ENCODE measurements at places on chromosomes 7 and 10.

- no peak for DNase-seq
These were observed 3.4 kb upstream of the GAL3ST4 start for GRCh38 chr7:100171840-100172239.

DNA sequence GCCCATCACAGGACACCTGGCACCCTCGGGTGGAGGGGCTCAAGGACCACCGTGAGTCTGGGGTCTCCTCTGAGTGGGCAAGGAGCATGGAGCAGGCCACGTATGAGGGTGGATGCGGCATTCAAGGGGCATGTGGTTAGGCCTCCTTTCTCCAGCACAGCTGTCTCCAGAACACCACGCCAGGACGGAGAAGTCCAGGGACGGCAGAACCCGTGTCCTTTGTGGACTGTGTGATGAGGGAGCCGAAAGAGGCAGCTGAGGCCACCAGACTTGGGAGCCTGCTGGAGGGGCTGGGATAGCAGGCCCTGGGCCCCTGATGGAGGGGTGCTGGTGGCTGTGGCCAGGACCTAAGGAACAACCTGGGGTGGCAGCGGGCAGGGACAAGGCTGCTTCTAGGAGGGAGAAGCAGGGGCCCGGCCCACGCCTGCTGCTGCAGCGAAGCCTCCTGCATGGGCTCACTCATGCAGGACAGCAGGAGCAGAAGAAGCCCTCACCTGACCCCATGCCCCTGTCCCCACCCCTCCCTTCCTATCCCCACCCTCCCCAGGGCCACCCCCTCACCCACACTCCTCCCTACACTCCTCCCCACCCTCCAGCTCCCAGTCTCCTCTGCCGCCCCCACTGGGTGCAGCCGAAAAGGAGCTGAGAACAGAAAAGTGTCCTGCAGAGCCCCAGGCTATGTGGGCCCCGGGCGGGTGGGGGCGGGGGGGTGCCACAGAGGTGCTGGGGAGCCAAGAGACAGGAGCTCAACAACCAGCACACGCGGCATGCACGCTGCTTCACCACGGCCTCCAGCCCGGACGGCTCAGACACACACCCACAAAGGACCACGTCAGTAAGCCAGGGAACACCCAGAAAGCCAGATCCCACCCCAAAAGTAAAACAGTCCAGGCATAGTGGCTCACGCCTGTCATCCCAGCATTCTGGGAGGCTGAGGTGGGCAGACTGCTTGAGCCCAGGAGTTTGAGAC, 29.7 kb downstream of the ZFAND2A start:
- no peak for DNase-seq

DNA sequence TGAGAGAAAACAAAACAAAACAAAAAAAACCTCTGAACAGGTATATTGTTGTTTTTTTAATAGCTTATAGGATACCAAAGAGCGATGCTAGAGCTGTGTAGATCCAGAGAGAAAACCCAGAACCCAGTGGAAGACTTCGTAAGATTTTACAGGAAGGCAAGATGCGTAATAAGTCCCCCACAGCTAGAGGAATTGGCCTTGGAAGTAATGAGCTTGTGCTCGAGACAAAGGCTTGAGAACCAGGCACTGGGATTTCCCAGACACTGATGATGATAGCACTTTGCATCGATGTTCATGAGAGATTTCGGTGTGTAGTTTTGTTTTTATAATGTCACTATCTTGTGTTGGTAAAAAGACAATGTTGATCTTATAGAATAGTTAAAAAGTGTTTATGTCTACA, 821.5 kb upstream of the IGFBP3 start:
- no peak for DNase-seq

DNA sequence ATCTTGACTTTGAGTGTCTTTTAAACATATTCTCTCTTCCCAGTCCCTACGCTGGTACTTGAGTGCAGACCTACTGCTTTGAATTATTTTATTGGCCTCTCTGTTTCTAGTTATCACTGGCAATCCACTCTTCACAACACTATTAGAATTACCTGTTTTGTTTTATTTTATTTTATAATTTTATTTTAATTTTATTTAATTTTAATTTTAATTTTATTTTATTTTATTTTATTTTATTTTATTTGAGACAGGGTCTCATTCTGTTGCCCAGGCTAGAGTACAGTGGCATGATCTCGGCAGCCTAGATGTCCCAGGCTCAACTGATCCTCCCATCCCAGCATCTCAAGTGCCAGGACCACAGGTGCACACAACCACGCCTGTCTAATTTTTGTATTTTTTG, 6.8 kb downstream of the STK17A start:
- DNase-seq: no peak

DNA sequence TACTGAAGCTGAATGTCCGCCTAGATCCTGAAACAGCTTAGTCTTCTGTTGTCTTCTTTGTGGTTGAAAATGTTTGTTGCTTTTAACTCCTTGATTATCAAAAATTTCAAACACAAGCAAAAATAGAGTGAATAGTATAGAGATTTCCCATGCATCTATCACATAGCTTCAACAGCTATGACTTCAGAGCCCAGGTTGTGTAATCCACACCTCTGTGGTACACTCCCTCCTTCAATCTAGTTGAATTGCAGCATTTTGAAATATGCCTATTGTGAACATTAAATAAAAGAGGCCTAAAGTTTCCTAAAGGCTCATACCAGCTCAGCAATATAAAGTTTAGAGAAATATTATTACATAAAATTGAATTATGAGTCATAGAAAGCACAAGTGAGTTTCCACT, 204.7 kb upstream of the HDAC9 start:
- no peak for DNase-seq

DNA sequence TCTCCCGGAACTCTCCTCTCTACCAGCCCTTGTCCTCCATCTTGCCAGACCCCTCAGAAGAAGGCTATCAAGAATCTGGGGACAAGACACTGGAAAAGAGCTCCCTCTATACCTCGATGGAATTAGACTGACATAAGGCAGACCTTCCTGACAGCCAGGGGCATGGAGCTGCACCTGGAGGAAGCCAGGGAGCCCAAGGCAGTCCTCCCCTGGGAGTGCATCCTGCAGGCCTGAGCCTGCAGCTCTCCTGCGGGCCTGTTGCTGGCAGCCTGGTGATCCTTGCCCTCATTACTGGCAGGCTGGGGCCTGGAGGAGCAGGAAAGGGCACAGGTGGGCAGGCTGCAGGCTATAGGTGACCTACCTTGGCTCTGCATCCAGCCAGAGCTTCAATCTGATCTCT, 323.4 kb downstream of the GRID1 start:
- DNase-seq: no peak

DNA sequence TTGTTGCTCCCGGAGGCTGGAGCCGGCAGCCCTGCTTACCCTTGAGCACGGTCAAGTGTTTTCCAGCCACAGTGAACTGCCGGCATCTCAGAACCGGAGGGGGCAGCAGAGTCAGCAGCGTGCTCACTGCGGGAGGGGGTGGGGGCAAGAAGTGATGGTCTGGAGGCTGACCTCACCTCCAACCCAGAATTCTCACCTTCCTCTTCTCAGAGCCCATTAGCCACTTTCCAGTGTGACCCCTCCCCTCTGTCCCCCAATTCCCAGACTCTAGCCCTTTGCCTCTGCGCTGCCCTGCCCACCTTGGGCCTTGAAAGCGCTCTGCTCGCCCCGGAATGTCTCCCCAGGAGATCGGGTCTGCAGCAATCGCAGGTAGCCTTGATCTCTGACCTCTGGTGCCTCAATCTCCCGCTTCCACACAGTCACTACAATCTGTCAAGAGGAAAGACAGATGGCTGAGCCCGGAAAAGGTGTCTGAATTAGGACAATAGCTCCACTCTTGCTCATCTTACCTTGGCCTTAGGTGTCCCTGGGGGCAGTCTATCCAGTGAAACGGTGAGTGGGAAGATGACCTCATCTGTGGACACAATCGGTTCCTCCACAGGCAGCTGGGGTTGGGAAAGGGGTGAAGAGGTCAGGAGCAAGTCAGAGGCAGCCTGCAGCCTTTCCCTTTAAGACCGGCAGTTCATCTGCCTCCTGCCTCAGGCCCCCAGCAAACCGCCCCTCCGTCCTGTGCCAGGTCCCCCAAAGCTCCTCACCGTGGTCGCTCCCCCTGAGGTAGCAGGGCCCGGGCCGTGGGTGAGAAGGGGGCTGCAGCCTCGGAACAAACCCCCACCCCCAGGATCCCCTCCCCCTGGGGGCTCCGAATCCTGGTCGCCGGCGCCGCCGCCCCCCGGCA, 942 bp downstream of the TRAPPC14 start:
- no peak for DNase-seq

DNA sequence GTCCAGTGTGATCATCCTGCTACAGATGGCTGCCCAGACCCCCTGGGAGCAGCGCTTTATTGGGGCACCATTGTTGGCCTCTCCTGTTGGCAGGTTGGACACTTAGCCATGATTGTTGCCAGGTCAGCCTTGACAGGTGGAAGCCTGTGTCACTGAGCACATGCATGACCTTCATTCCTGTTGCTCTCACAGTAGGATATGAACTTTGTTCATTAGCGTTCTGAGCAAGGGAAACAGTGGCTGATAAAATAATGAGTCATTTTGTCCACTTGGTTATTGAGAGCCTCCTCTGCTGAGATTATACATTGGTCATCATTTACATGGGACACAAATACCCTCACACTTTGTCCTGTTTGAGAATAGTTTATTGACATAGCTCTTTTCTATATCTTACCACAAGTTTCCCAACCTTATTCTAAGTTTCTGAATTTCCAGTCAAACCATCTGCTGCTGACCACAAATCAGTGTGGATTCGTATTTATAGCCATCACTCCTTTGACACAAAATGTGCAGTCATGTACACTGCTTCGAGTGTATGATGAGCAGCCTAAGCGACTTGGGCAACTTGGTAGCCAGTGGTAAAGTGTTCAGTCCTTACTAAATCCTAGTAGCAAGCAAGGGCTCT, 102.6 kb downstream of the TPST1 start:
- DNase-seq: no peak

- no peak for DNase-seq
These were observed 43.8 kb downstream of the GRB10 start for GRCh38 chr7:50738932-50739331.

GRCh38 chr10:61448091-61448490, 5.1 kb downstream of the TMEM26 start:
- DNase-seq: no peak

- DNase-seq: no peak
These were observed 375.8 kb downstream of the MDFIC start for GRCh38 chr7:115297656-115298055.

DNA sequence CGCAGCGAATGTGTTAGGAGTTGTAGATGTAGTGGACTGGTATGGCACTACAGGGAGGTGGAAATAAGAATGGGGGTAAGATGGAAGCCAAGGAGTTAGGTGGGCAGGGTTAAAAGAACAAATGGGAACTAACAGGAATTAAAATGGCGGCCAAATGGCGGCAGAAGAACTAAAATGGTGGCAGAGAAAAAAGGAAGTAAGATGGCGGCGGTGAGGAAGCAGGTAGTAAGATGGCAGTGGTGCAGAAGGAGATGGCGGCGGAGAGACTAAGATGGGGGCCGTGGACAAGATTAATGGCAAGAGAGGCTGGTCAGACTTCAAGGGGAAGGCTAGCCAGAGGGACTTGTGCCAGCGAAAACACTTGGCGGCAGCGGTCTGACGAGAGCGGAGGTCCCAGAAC, 44.5 kb downstream of the ZNF138 start:
- DNase-seq: no peak

DNA sequence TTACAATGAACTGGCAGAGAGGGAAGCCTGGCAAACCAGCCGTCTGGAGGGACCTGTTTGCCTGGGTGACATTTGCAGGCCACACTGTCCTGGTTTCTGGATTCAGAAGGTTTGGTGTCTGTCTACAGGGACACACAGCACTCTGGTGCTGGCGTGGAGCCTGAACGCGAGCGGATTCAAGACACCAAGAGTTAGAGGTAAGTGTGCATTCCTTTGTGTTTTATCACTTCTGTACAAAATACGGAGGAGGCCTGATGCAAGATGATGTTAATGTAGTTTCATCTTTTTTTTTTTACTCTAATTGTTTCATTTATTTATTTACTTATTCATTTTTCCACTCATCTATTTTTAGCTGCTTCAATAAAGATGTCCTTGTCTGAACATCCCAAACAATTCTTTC, 485.3 kb upstream of the ADARB2 start:
- DNase-seq: no peak

GRCh38 chr10:126702181-126702580, 31.7 kb upstream of the C10orf90 start:
- no peak for DNase-seq

GRCh38 chr10:7243139-7243538, 167.7 kb downstream of the SFMBT2 start:
- DNase-seq: no peak

DNA sequence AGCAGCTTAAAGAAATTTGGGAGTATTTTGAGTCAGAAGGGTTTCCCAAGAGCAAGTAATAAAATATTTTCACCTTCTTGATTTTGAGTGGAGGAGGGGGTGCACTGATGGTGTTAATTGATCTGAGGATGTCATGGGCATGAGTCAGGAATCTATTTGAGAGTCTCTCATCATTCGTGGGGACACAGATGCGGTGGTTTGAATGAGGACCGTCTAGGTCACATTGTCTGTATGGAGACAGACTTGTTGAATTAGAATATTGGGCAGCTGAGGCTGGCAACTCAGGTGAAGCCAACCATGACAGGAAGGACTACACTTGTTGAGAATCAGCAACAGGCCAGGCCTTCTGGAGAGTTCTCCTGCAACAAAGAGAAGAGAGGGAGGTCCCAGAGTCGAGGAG, 127.0 kb downstream of the INSYN2A start:
- DNase-seq: no peak

GRCh38 chr7:76513817-76514799, 3.8 kb downstream of the UPK3B start:
- no peak for DNase-seq

DNA sequence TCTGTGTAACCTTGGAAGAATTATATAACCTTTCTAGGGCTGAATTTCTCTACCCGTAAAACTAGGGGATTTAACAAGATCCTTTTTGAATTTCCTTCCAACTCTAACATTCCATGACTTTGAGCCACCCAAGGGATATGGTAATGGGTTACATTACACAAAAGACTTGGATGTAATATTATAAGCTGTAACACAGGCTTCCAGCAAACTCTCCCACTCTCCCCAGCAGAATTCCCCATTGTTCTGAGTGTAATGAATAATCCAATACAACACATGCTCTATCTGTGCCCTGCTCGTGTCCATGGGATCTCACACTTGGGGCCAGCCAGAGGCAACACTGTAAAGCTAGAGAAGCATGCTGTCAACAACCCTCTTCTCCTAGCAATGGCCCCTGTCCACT, 790.6 kb upstream of the AUTS2 start:
- DNase-seq: peak; percentile 35

DNA sequence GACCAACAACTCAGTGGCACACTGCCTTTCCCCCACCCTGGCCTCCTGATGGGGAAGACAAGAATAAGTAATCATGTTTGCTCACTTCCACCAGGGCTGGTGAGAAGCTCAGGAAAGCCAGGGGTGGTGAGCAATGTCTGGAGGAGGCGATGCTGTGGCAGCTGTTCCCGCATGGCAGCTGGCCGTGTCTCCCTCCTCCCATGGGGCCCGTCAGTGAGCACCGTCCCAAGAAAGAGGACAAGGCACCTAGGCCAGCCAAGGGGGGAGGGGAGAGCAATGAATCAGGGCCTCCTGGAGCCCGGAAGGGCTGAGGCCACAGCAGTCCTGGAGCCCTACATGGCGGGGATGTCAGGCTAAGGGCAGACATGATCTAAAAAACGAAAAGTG, 69.2 kb upstream of the INSIG1 start:
- no peak for DNase-seq

Measured in forelimb muscle (tissue), 1 donor.